Right ventricle myocardium superior (tissue), 1 donor: ENCODE measurements at places on chromosomes 16 and 17. TPM values are rescaled to one million over a fixed set of nuclear protein-coding genes. Genes with fewer than 3 reads are reported as not detected.
A peak's percentile ranks its signal among the peaks of the same experiment; 100 is the strongest.

ANTKMT gene
- 27.5 TPM for total RNA-seq

ENPP7 gene
- total RNA-seq: not detected

KRTAP4-2 gene
- total RNA-seq: not detected

ABCA9 gene
- total RNA-seq: 31.7 TPM

COPRS gene
- 56.0 TPM for total RNA-seq

CBFA2T3 gene
- 8.6 TPM for total RNA-seq

GFAP gene
- total RNA-seq: 4.7 TPM

GRCh38 chr17:41785859-41786226 is 668 bp downstream of the JUP start:
- DNase-seq: no peak

- DNase-seq: no peak
These were observed 25.2 kb downstream of the ZDHHC7 start for GRCh38 chr16:84986102-84986501.

GRCh38 chr16:72024862-72025382 is 16.4 kb downstream of the DHODH start:
- DNase-seq: no peak

- no peak for DNase-seq
These were observed 22.4 kb upstream of the SMIM36 start for GRCh38 chr17:55533608-55534007.

DNA sequence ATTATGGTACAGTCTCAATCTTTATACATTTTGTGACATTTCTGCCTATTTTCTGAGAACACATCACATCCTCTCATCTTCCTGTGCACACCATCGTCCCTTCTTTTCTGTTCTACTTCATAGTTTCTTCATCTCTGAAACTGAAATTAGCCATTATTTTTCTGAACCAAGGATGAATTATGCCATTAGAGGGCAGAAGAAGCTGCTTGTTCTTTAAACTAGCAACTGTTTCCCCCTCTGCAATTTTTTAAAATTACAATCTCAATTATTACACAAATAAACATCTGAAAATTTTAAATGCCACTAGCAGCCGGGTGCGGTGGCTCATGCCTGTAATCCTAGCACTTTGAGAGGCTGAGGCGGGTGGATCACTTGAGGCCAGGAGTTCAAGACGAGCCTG is 41.3 kb downstream of the RBBP6 start:
- no peak for DNase-seq

GRCh38 chr17:77420804-77421629 is 280.2 kb downstream of the SEC14L1 start:
- DNase-seq: no peak

DNA sequence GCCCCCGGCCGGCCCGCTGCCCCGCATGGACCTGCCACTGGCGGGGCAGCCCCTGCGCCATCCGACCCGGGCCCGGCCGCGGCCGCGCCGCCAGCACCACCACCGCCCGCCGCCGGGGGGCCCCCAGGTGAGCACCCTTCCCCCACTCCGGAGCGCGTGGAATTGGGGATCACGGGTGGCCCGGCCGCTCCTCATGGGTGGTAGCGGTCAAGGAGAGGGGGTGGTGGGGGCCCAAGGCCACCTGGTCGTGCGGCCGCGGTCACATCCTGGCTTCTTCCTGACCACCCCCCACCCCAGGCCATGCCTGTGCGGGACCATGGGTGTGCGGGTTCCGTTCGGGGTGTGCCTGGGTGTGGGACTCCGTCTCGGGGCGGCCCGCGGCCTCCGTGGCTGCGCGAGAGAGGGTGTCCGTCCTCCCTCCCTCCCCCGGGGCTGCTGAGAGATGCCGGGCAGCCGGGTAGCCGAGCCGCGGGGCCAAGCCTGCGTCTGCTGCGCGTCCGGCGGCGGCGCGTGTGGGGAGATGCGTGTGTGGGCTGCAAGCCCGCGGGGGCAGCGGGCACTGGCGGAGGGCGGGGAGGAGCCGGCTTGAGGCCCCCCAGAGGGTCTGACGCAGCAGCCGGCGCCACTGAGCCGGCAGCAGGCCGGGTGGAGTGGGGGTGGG is 6.8 kb downstream of the ACD start:
- DNase-seq: no peak

DNA sequence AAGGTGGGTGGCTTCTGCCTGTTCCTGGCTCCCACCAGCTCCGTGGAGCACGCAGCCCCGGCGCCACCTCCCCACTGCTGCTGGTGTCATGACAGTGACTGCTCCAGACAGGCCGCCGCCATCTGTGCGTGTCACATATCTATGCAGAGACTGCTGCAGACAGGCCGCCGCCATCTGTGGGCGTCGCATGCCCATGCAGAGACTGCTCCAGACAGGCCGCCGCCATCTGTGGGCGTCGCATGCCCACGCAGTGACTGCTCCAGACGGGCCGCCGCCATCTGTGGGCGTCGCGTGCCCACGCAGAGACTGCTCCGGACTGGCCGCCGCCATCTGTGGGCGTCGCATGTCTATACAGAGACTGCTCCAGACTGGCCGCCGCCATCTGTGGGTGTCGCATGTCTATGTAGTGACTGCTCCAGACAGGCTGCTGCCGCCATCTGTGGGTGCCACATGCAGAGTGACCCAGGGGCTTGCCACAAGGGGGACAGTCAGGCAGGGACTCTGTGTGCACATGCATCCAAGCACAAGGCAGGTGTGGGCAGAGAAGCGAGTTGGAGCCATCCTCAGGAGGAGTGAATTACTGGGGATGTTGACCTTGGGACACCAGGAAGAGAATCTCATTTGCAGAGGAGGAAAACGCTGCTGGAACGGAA is 3.3 kb upstream of the FN3KRP start:
- no peak for DNase-seq

- no peak for DNase-seq
These were observed 145.9 kb downstream of the BCAS3 start for GRCh38 chr17:60823515-60823914.

- peak; percentile 51 for DNase-seq
These were observed 89.5 kb upstream of the TOB1 start for GRCh38 chr17:50955667-50956120.

DNA sequence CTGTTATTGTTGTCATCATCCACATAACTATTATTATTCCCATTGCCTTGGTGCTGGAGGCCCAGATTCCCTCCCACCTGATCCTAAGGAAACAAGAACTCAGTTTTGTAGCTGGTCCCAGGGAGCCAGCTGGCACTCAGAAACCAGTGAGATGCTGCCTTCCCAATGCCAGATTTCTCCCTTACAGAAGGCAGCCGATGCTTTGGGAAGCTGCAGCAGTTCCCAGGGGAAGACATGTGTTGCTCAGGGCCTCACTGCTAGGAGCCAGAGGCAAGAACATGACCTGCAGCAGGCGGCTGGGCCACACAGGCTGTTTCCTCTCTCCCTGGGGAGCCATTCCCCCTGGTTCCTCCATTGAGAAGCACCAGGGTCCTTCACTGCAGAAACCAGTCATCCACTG is 59.9 kb upstream of the GRIN2A start:
- no peak for DNase-seq
